Osteoblast (primary cell): ENCODE measurements at places on chromosomes 1 and 21. TPM values are rescaled to one million over a fixed set of nuclear protein-coding genes. Genes with fewer than 3 reads are reported as not detected.

DNA sequence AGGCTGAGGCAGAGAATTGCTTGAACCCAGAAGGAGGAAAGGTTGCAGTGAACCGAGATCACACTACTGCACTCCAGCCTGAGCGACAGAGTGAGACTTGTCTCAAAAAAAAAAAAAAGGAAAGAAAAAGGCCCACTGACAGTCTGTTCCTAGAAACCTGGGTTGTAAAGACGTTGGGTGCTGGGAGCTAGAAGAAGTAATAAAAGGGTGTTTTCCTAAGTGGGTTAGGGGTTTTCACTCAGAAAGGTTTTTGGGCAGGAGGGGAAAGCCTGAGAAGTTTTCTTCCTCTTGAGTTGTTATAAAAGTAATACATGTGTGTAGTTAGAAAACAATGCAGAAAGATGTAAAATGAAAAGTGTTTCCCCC, 25.4 kb downstream of the CELA3A start:
- H3K4me3 ChIP-seq = no peak overlapping the region
- H3K27ac ChIP-seq = no peak overlapping the region
- DNase-seq = no peak
- no peaks in the 10 kb centered on the region for H3K36me3 ChIP-seq
- H3K4me1 ChIP-seq = peaks cover 18% of the 10 kb centered on the region
- H3K27me3 ChIP-seq = no peaks in the 10 kb centered on the region

DNA sequence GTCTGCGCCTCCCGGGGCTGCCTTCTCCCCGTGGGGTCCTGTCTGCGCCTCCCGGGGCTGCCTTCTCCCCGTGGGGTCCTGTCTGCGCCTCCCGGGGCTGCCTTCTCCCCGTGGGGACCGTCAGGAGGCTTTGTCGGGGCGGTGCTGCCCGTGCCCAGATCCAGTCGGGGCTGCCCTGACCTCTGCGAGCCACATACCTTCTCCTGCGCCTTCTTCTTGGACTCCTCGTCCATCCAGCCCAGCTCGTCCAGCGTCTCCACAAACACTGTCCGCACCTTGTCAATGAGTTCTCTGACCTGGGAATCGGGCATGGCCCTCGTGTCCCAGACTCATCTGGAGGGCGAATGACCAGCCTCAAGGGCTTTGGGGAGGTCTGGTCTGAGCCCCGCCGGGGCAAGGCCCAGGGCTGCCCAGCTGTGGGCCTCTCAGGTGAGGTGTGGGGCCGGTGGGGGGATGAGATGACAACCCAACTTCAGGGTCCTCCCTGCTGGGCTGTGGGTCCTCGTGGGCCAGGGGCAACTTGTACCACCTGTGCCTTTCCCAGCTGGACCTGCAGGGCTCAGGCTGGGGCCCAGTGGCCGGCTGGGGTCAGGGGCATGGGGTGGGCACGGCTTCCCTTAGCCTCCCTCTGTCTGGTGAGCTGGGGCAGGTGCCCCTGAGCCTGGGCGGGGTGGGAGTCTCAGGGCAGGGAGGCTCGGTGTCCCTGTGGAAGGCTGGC, 9.4 kb downstream of the PRXL2B start:
- DNase-seq = peak; percentile 71
- no peak overlapping the region for H3K4me3 ChIP-seq
- H3K27me3 ChIP-seq = no peaks in the 10 kb centered on the region
- H3K4me1 ChIP-seq = no peaks in the 10 kb centered on the region
- no peak overlapping the region for H3K27ac ChIP-seq

DNA sequence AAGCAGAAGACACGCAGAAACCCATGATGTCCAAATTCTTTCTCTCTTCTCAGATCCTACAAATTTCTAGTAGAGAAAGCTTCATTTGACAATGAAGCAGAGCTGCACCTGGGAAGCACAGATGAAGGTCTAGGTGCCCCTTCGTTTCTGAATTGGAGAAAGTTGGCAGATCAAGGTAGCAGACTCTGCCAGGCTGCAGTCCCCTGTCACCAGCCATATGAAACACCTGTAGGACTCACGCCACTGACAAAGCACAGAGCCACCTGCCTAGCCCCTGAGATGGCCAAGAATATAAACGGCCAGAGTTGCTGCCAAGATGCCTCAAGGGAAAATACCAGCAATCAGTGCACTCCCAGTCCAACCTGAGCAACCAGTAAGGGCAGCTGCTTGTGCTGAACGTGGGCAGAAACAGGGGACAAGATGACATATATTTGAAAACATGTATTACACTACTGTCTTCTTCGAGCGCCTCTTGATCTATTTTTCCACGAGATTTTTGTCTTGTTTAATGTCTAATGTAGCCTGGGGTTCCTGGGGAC, 20.6 kb upstream of the PLEKHA6 start:
- H3K4me3 ChIP-seq = no peak overlapping the region
- peaks cover 8% of the 10 kb centered on the region for H3K4me1 ChIP-seq
- no peak overlapping the region for H3K27ac ChIP-seq
- H3K27me3 ChIP-seq = peaks cover 73% of the 10 kb centered on the region

The AIRE gene
- not detected in 2 replicates for total RNA-seq
